IPS DF 19.7 (cell line): ENCODE measurements at places on chromosomes 7 and 10.

GRCh38 chr10:43944381-43945093 lies 295.9 kb upstream of the ZNF32 start:
- DNase-seq: no peak

DNA sequence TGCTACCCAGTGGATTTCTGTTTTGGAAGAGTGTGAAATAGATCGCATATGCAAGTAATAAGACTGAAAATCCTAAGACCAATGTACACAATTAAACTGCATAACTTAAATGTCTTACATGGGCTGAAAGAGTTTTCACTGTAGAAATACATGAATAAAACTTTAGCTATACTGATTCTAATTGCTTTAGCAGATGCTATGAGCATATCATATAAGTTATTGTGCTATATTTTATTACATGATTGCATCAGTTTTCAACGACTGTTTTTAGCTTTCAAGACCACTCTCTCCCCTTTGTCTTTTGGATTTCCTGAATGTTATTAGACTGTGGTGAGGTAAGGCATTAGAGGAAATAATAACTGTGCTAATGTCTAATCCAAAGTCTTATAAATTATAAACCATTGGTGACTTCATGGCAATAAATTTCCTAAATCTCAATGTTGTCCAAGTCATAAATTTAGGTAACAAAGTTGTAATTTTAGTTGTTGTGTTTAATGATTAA lies 124.5 kb downstream of the SEMA3A start:
- no peak for DNase-seq

GRCh38 chr10:115972426-115972825 lies 300.6 kb downstream of the GFRA1 start:
- no peak for DNase-seq

- no peak for DNase-seq
Measured at GRCh38 chr10:64040781-64041180, 519.6 kb downstream of the REEP3 start.

- DNase-seq: no peak
Measured at GRCh38 chr10:59694936-59695335, 14.7 kb downstream of the SLC16A9 start.

- DNase-seq: no peak
Measured at GRCh38 chr7:859359-860030, 16.9 kb upstream of the GET4 start.

GRCh38 chr10:22437620-22438588 lies 92.6 kb downstream of the SPAG6 start:
- DNase-seq: no peak

DNA sequence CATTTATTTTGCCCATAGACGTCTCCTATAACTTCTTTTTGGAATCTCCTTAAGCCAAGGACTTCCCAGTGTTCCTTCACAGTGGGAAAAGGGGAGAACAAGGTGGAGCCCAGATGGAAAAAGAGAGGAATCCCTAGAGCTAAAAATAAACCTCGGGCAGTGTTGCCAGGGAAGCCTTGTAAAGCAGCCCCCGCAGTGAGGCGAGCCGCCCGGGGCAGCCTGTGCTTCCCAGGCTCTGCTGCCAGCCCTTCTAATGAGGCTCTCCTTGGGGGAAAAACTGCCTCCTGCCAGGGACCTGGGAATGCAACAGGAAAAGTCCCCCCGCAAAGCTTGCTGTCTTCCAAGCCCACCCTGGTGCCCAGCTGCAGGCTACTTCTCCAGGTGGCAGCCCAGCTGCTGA lies 71.7 kb downstream of the SH3PXD2A start:
- DNase-seq: no peak

DNA sequence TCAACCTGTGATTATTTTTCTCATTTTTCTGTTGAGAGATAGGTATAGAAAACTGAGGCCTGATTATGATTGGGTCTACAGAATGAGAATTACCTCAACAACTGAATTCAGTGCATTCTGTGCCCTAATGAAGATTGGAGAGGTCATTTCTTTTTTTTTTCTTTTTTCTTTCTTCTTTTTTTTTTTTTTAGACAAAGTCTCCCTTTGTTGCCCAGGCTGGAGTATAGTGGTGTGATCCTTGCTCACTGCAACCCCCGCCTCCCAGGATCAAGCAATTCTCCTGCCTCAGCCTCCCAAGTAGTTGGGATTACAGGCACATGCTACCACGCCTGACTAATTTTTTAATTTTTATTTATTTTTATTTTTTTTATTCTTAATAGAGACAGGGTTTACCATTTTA lies 95.0 kb upstream of the ARMC3 start:
- DNase-seq: no peak

GRCh38 chr7:2245883-2246675 lies 4.1 kb downstream of the NUDT1 start:
- DNase-seq: no peak

DNA sequence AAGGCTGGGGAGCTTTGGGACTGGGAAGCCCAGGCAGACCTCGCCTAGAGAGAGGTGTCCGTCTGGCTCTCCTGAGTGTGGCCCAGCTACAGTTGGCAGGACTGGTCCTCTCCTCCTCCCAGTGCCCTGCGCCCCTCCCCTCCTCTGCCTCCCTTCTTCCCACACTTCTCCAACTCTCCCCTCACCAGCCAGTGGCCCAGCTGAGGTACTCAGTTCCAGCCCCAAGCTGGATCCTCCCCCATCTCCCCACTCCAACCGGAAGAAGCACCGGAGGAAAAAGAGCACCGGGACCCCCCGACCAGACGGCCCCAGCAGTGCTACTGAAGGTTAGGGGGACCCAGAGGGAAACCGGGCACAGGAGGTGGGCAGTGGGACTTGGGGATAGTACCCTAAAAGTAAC lies 27.7 kb downstream of the GBX1 start:
- no peak for DNase-seq

GRCh38 chr10:6877722-6878392 lies 297.8 kb upstream of the PRKCQ start:
- no peak for DNase-seq

GRCh38 chr10:89337484-89337883 lies 9.7 kb downstream of the IFIT3 start:
- no peak for DNase-seq
